ENCODE measurements at places on chromosomes 11 and 22.
A peak's percentile ranks its signal among the peaks of the same experiment; 100 is the strongest.

DNA sequence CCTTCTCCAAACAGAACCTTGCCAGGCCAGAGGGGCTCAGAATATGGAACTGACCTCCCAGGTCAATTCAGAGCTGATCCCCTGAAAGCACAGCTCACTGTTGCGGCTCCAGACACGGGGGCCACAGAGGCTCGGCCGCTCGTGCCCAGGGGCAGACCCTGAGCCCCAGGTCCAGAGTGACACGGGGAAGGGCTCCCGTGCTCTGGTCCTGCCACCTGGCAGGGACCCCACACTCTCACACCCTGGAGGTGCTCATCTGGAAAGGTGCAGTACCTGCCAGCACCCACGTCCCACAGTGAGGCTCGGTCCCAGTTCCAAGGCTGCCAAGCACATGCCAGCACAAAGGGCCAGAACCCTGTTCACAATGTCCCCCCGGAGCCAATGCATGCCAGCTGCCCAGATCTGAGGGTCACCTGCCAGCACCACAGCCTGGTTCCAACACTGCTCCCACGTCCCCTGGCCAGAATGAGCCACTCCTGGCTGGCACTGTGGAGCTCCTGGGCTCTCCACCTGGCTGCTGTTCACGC, 170.6 kb downstream of the SHANK2 start:
- no peak for DNase-seq

DNA sequence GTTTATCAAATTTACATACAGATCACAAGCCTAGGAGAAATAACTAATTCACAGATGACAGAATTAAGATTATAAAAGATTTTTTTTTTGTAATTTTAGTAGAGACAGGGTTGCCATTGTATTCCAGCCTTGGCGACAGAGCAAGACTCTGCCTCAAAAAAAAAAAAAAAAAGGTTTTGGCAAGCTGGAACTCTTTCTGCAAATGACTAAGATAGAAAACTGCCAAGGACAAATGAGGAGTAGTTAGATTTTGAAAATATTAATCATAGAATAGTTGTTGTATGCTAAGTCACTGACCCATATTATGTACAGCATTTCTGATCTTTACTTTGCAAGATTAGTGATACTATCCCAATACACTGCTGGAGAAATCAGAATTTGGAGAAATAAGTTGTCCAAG, 99.2 kb downstream of the C11orf65 start:
- no peak for DNase-seq

GRCh38 chr11:9264316-9265210, 587 bp downstream of the DENND5A start:
- DNase-seq, result peak; percentile 64

- DNase-seq, result no peak
These were observed 602 bp downstream of the EWSR1 start for GRCh38 chr22:29268511-29269229.

GRCh38 chr11:118641397-118642019, 34.1 kb downstream of the PHLDB1 start:
- DNase-seq, result no peak

DNA sequence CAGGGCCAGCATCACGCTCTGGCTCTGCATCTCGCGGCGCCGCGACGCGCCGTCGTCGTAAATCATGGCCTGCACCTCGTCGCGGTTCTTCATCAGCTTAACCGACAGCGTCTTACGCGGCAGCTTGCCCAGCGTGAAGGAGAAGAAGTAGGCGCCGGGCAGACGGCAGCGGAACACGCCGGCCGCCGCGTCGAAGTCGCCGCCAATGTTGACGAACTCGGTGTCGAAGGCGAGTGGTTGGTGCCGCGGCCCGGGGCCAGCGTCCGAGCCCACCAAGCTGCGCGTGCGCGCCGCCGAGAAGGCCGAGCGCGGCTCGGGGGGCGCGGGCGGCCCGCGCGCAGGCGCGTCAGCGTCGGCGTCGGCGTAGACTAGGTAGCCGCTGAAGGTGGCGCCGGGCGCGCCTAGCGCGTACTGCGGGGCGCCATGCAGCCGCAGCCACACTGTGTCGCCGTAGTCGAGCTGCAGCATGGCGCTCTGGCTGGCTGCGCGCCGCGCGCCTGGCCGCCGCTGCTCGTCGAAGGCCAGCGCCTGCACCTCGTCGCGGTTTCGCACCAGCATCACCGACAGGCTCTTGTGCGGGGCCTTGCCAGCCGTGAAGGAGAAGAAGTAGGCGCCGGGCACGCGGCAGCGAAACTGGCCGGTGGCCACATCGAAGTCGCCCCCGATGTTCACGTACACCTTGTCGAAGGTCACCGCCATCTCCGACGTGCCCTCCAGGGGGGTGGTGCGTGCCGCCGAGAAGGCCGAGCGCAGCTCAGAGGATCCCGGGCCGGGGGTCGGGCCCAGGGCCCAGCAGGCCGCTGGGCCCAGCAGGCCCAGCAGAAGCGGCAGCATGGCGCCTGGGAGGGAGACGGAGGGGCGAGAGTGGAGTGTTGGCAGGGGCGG, 3.7 kb downstream of the FAM180B start:
- no peak for DNase-seq
